Smooth muscle cell of trachea (primary cell): ENCODE measurements at places on chromosomes 1 and 21. TPM values are rescaled to one million over a fixed set of nuclear protein-coding genes. Genes with fewer than 3 reads are reported as not detected.

Gene FYB2
- not detected in 2 replicates for total RNA-seq

Gene NDUFS2
- total RNA-seq: 180 and 202 TPM in 2 replicates

Gene KCNT2
- total RNA-seq: 2.3 and 2.5 TPM in 2 replicates

Gene C1QA
- not detected in 2 replicates for total RNA-seq

Gene NBPF14
- 37.4 and 56.7 TPM in 2 replicates for total RNA-seq

Gene HES2
- total RNA-seq: 0.15 and 1.3 TPM in 2 replicates

Gene RNU1-1
- under 0.01 TPM in 2 replicates for total RNA-seq

Gene NTRK1
- not detected in 2 replicates for total RNA-seq

Gene PLA2G2F
- not detected in 2 replicates for total RNA-seq

Gene RGS16
- total RNA-seq: 0.29 and 0.66 TPM in 2 replicates

Gene PTPRU
- total RNA-seq: 14.4 and 42.5 TPM in 2 replicates

Gene KRTAP12-2
- not detected in 2 replicates for total RNA-seq

Gene TBX15
- under 0.01 TPM in 1 of 2 replicates, not detected in the other for total RNA-seq

Gene SNX7
- 46.5 and 54.0 TPM in 2 replicates for total RNA-seq

Gene ECM1
- total RNA-seq: 27.8 and 74.4 TPM in 2 replicates

Gene OPTC
- total RNA-seq: not detected in 2 replicates

Gene TNNT2
- total RNA-seq: not detected in 2 replicates

Gene GSTM5
- 6.4 and 34.2 TPM in 2 replicates for total RNA-seq

Gene FCRLB
- total RNA-seq: 2.0 and 3.6 TPM in 2 replicates

Gene ACTL8
- total RNA-seq: 0.15 TPM in 1 of 2 replicates, not detected in the other

Gene PLD5
- total RNA-seq: 0.15 TPM in 1 of 2 replicates, not detected in the other

Gene AMIGO1
- 1.0 and 3.6 TPM in 2 replicates for total RNA-seq

Gene NIPAL3
- total RNA-seq: 60.4 and 68.8 TPM in 2 replicates

Gene KRTAP15-1
- total RNA-seq: not detected in 2 replicates

Gene CFAP107
- under 0.01 TPM in 1 of 2 replicates, not detected in the other for total RNA-seq

Gene HPCA
- total RNA-seq: not detected in 2 replicates
